ENCODE measurements at places on chromosomes 12 and 14.

DNA sequence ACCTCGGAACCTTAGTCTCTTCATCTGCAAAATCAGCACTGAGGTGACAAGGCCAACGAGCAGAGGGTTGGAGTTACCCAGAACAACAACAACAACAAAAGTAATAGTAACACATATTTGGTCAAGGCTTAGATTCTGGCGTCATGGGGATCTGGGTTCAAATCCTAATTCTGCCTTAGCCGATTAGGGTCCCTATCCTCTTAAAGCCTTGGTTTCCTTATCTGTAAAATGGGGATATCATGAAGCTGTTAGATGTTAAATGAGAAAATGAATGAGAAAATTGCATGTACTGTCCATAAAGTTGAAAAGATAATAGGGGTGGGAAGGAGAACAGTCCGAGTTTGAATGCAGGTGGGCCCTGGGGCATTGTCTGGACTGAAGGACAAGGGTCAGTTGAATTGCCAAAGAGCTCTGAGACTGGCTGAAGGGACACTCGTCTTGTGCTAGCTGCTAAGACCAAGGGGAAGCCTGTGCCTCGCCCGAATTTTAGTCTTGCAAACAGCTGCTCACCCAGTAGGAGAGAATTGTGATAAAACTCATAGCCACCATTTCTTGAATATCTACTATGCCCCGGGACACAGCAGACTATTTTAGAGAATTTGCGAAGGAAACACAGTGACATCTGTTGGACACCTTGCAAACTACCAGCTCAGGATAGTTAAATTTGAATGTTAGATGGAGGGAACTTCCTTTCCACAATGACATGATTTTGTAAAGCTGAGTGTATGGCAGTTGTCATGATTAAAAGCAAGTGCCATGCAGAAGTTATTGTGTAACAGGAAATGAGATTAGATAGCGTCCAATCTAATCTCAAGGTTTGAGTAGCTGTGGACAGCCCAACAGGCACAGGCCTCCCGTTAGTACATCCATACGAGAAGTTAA lies 6.8 kb upstream of the HNF1A start:
- no peak for DNase-seq

DNA sequence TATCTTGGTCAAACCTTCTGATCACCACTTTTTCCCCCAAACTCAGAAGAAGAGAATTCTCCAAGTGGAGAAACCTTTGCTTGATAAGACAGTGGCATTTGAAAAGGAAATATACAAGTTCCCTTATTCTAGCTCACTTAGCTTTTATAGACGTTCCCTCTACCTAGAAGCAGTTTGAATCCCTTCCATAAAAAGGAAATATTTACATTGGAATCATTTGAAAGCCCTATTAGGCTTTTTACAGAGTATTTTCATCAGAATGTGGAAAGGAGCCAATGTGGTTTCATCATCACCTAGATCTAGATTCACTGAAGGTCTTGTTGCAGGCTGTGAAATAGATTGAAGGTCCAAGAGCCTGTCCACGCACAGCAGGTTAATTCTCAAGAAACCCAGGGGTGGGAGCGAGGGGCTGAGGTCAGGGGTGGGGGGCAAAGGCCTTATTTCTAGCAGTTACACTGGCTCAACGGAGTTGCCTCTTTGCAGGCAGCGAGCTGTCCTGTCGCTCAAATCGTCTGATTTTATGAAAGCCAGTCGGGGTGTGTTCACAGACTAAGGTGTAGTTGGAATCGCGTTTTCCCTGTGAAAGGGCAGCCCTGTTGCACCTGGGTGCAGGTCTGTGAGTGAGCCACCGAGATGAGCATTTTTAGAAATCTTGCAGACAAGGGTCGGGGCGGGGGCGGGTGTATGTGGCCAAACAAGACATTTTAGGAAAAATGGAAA lies 45.6 kb downstream of the AACS start:
- DNase-seq = no peak

DNA sequence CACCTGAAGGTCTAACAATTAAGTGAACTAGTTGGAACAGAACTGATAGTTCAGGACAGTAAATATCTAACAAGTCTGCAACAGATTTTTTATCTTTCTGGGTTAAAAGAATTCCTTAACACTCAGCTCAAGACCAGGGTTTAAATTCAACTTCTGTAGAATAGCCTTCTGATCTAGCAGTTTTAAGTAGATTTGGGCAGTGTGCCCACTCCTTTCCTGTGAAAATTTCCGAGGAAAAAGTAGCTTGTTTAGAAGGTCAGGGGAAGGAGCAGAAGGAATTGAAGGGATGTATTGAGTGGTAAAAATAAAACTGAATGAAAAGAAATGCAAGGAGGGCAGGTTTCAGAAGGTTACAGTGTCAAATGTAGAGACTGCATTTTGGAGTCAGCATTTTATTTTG lies 45.8 kb downstream of the ATL1 start:
- no peak for DNase-seq

GRCh38 chr12:89544022-89544421 lies 18.2 kb upstream of the POC1B start:
- no peak for DNase-seq

DNA sequence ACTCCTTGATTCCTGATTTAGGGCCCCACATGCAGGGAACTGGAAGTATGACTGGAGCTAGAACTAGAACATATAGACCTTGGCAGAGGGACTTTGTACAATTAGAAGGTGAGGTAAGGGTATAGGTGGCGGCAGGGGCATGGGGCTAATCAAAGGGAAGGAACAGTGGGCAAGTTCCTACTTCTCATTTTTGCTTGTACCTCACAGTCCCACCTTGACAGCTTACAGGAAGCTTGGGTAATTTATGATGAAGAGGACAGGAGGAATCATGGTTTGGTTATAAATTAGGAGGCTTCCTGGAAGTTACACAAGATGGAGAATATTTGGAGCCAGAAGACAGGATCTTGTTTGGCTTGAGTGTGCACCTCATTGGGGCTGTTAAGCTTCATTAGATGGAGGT lies 33.4 kb downstream of the SUSD6 start:
- no peak for DNase-seq

- peak; percentile 10 for DNase-seq
These were observed 16.8 kb upstream of the MYL2 start for GRCh38 chr12:110937104-110937641.

DNA sequence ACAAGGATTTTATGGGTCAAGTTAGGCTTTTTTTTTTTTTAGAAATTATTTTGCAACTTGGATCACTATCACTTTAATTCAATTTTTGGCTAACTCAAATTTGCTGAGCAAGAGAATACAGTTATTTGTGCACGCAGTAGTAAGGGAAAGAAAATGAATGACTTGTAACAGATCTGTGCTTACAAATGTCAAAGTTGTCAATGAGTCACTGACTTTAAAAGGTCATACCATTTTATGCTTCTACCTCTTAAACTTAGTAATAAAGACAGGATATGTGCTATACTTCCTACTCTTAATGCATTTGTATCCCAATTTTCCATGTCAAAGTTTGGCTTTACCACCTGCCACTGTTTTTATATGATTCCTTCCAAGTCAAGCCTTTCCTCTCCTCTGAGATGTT lies 131.1 kb upstream of the FBXO33 start:
- no peak for DNase-seq

DNA sequence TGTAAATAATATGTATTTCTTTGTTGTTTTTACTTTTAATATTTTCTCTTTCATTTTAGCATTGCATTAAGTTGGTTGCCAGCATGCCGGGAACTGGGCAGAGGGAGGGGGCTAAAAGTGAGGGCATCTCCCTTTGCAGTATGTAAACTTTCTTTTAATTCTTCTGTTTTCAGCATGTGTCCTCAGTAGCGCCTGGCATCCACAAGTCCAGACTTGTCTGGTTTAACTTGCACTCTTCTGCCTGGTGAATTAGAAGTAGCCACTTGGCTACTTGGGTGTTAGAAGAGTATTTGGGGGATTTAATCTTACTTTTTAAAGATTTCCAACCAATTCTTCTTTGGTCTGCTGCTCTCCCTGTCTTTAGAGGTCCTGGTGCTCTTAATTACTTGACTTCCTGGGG lies 117.2 kb upstream of the SCAF11 start:
- no peak for DNase-seq

DNA sequence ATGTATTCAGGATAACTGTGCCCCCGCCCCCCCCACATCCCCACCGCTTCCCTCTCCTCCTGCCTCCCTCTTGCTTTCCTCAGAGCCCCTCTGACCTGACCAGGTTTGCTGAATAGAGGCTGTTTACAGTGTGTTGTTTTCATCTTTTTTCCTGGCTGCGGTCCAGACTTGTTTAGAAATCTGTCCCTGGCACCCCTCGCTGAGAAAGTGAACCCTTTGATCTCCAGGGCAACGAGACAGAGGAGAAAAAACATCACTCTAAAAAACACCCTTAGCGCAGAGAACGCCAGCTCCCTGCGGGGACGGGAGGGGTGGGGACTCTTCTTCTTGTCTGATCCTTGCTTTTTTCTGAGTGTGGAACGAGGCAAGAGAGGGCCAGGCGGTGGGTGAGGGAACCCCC lies 22.5 kb downstream of the SDS start:
- no peak for DNase-seq

DNA sequence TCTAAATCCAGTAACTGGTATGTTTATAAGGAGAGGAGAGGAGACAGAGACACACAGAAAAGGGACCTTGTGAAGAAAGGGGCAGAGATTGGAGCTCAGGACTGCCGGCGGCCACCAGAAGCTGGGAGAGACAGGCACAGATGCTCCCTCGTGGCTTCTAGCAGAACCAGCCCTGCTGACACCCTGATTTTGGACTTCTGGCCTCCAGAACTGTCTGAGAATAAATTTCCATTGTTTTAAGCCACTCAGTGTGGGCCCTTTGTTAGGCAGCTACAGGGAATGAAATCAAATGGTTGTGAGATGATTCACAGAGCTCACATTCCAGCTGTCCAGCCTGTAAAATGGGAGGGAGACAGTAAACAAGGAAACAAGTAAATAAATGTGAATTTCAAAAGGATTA lies 47.6 kb downstream of the TMEM132C start:
- DNase-seq = no peak

GRCh38 chr12:55188974-55189556 lies 31.8 kb upstream of the OR10A7 start:
- DNase-seq = no peak

DNA sequence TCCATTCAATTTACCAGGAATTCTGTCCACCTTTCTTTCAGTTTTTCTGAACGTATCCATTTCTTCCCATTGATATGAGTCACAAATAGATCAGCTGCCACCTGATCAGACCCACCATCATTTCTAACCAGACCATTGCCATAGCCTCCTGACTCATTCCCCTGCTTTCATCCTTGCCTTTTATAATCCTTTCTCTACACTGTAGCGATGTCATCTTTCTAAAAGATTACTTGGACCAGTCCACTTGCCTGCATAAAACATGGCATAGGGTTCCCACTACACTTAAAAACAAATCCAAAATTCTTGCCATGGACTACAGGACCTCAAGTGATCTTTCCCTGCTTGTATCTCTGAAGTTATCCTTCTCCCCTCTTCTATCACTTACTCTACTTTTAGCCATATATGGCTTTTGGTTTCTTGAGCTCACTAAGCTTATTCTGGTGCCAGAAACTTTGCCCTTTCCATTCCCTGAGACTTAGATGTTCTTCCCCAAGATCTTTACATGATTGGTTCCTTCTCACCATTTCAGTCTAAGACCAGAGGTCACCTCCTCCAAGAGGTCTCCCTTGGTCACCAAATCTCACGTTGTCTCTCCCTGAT lies 149.5 kb upstream of the KRR1 start:
- DNase-seq = no peak

DNA sequence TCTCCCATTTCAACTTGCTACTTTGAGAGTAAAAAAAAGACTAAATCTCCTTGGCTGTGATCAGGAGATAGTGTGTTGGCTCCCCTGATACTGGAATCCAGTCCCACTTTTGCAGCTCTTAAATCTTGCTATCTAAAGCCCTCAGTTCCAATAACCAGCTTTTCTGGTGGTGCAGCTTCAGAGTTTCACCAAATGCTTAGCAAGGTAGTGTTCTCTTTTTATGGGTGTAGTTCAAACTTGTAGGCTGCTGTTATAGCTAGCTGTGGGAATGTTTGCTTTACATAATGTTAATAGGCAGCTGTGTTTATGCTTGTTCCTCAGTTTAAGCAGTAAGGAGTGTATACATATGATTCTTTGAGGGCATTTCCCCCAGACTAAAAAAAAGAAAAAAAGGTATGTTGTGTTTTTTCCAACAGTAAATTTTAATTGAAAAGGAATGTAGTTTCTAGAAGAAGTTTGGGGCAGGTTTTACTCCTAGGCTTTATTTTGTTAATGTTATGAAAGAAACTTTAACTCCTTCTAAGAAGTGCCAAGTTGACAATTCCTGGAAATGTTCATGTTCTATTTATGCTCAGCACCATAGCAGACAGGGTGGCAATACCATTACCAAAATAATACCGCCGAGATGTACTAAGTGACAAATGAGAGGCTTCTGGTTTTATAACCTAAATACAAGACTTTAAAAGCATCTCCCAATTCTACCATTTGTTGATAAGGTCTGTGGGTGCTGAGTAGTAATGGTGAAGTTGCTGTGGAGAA lies 12.1 kb downstream of the CRADD start:
- DNase-seq = no peak

GRCh38 chr12:124695861-124696260 lies 128.4 kb upstream of the NCOR2 start:
- DNase-seq = no peak
